ENCODE measurements at places on chromosomes 6 and 20. TPM values are rescaled to one million over a fixed set of nuclear protein-coding genes. Genes with fewer than 3 reads are reported as not detected.

GRCh38 chr6:106002005-106002404, 84.1 kb upstream of the PRDM1 start:
- H3K27ac ChIP-seq: no peak overlapping the region
- no peaks in the 10 kb centered on the region for H3K36me3 ChIP-seq
- H3K27me3 ChIP-seq: peaks cover 78% of the 10 kb centered on the region
- DNase-seq: no peak

The TGM3 gene
- not detected for total RNA-seq

GRCh38 chr6:129432738-129433137, 277.2 kb downstream of the ARHGAP18 start:
- no peak for DNase-seq
- H3K27me3 ChIP-seq: no peaks in the 10 kb centered on the region
- H3K27ac ChIP-seq: no peak overlapping the region
- H3K36me3 ChIP-seq: no peaks in the 10 kb centered on the region
- H3K4me3 ChIP-seq: no peak overlapping the region
- H3K4me1 ChIP-seq: no peaks in the 10 kb centered on the region

- H3K27me3 ChIP-seq: no peaks in the 10 kb centered on the region
- no peak overlapping the region for H3K27ac ChIP-seq
- no peaks in the 10 kb centered on the region for H3K36me3 ChIP-seq
- DNase-seq: no peak
- H3K4me3 ChIP-seq: no peak overlapping the region
- no peaks in the 10 kb centered on the region for H3K4me1 ChIP-seq
These were observed 36.8 kb upstream of the CDKAL1 start for GRCh38 chr6:20497216-20498040.

- no peak overlapping the region for H3K27ac ChIP-seq
- no peaks in the 10 kb centered on the region for H3K4me1 ChIP-seq
- H3K27me3 ChIP-seq: no peaks in the 10 kb centered on the region
- H3K4me3 ChIP-seq: no peak overlapping the region
- H3K36me3 ChIP-seq: no peaks in the 10 kb centered on the region
These were observed 453.8 kb downstream of the RFPL4B start for GRCh38 chr6:112800916-112801315.

DNA sequence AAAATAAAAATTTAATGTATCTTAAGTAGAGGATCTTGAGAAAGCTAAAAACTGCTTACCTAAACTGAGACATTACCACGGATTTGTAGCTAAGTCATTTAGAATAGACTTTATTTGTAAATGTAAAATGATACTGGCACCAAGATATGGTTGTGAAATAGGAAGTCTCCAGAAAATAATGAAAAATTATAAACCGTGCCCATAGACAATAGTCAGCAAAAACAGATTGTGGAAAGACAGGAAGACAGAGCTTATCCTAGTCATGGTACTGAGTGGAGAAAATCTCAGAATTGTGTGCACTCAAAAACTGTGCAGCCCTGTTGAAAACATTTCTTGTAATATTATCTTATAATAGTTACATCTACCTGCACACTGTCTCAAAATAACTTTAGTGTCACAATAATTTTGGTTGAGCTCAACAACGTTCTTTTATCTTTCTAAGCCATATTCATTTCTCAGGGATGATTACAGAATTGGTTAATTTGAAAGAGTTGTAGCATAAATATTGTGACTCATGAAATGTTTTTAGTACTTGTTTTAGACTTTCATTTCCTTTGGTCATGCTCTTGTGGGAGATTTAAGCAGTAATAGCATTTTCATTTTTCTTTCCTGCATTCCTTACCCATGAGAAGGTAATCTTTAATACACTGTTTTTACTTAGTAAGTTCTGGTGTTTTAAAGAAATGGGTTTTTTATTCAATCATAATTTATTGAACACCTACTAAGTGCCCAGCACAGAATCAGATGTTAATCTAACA, 174.5 kb downstream of the SOX4 start:
- no peaks in the 10 kb centered on the region for H3K4me1 ChIP-seq
- no peak for DNase-seq
- peaks cover 8% of the 10 kb centered on the region for H3K27me3 ChIP-seq
- H3K27ac ChIP-seq: no peak overlapping the region

The BMP7 gene
- 0.31 TPM for total RNA-seq

DNA sequence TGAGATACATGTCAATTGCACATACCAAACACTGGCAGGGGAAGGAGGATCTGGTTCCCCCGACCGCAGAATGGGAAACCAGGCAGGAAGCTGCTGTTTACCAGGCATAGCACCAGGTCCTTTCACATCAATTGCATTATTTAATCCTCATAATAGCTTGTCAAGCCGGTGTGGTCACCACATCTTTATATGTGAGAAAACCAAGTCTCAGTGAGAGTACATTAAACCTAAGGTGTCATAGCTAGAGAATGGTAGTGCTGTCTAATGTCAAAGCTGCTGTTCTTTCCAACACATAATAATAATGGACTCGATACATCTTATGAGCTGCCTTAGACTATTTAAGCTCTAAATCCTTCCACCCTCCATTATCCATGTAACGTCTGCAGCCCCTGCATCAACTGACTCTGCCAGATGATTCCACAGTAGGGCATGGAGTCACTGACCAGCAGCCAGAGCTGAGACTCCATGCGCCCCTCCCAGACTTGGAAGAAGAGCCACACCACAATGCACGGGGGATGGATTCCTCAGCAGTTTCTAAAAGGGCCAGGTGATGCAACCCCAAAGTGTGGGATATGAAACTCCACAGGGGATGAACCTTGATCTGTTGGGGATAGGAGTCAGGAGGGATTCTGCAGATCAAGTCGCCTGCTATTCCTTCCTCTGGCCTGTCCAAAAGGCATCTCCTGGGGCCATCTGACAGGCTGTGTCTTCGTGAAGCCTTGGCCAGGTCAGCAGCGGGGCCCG, 71.8 kb downstream of the GPR6 start:
- no peaks in the 10 kb centered on the region for H3K36me3 ChIP-seq
- no peak overlapping the region for H3K4me3 ChIP-seq
- H3K27ac ChIP-seq: no peak overlapping the region
- no peaks in the 10 kb centered on the region for H3K27me3 ChIP-seq
- no peak for DNase-seq
- no peaks in the 10 kb centered on the region for H3K4me1 ChIP-seq

The AGER gene
- total RNA-seq: 48.0 TPM

DNA sequence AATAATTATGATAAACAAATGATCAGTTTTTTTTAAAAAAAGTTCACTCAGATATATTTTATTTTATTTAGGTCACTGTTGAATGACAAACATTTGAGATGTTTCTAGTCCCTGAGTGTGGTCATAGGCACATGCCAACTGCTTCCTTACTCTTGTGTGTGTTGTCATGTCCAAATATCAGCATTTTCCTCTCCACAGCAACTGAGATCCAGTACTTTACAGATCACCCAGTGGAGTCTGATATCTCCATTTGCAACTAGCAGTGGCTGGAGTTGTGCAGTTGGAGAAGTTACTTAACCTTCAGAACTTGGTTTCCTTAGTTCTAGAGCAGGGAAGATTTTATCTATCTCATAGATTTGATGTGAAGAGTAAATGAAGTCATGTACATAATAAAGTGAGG, 101.3 kb downstream of the MYB start:
- H3K4me3 ChIP-seq: no peak overlapping the region
- H3K36me3 ChIP-seq: peaks cover 3% of the 10 kb centered on the region
- no peak overlapping the region for H3K27ac ChIP-seq
- DNase-seq: no peak

DNA sequence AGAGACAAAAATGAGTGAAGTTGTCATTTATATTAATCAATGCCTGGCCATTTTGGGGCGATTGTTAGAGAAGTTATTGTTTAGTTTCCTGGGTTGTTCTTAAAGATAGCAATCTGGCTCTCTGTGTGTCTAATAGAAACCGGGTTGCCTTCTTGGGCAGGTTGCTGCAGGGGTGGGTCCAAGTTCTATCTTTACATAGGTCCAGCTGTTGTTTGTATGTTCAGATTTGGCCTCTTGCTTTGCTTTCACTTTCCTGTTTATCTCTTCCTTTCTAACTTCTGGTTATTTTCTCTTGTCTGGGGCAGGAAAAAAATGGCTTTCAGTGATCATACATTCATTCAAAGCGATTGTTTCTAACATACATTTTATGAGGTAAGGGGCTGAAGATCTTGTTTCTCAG, 128.4 kb upstream of the NOX3 start:
- no peak for DNase-seq
- H3K4me1 ChIP-seq: no peaks in the 10 kb centered on the region
- no peak overlapping the region for H3K4me3 ChIP-seq
- peak overlapping the region; percentile 87 for H3K27ac ChIP-seq

- H3K4me3 ChIP-seq: no peak overlapping the region
- no peak overlapping the region for H3K27ac ChIP-seq
- H3K4me1 ChIP-seq: peaks cover 7% of the 10 kb centered on the region
- peaks cover 3% of the 10 kb centered on the region for H3K36me3 ChIP-seq
These were observed 43.6 kb downstream of the MDGA1 start for GRCh38 chr6:37653933-37654565.

- peak; percentile 62 for DNase-seq
- H3K36me3 ChIP-seq: no peaks in the 10 kb centered on the region
- H3K27me3 ChIP-seq: peaks cover 33% of the 10 kb centered on the region
- peak overlapping the region; percentile 96 for H3K4me3 ChIP-seq
- H3K27ac ChIP-seq: peak overlapping the region; percentile 69
These were observed 818 bp upstream of the MDGA1 start for GRCh38 chr6:37698264-37699137.

DNA sequence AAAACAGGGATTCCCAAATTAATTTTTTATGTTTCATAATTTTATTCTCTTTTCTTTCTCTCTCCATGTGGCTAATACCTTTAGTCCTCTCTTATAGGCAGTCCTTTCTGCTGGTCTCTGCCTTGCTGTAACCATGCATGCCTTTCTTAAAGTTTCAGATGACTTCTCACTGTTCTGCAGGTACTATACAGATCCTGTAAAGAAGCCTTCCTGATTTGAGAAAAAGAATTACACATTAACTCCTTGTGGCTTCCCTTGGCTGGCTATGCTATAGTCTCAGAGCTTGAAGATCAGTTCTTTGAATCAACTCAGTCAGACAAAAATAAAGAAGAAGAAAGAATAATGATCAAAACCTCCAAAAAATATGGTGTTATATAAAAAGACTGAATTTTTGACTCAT, 7.3 kb upstream of the GPR63 start:
- H3K4me1 ChIP-seq: no peaks in the 10 kb centered on the region
- no peak overlapping the region for H3K27ac ChIP-seq
- H3K27me3 ChIP-seq: peaks cover 7% of the 10 kb centered on the region

DNA sequence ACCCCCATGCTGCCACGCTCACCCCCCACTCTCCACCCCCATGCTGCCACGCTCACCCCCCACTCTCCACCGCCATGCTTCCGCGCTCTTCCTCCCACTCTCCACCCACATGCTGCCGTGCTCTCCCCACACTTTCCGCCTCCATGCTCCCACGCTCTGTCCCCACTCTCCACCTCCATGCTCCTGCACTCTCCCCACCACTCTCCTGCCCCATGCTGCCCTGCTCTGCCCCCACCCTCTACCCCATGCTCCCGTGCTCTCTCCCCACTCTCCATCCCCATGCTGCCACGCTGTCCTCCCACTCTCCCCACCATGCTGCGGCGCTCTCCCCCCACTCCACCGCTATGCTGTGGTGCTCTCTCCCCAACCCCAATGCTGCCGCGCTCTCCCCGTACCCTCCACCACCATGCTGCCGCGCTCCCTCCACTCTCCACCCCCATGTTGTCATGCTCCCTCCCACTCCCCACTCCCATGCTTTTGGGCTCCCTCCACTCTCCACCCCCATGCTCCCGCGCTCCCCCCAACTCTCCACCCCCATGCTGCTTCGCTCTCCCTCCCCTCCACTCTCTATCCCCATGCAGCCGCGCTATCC, 46.0 kb upstream of the PDE10A start:
- H3K4me1 ChIP-seq: no peaks in the 10 kb centered on the region
- H3K27ac ChIP-seq: no peak overlapping the region
- H3K27me3 ChIP-seq: no peaks in the 10 kb centered on the region
- DNase-seq: no peak
- no peaks in the 10 kb centered on the region for H3K36me3 ChIP-seq

The C6orf52 gene
- total RNA-seq: 4.4 TPM

The NKAIN2 gene
- total RNA-seq: not detected

- H3K27me3 ChIP-seq: no peaks in the 10 kb centered on the region
- no peaks in the 10 kb centered on the region for H3K4me1 ChIP-seq
- no peak overlapping the region for H3K4me3 ChIP-seq
- no peak overlapping the region for H3K27ac ChIP-seq
- no peak for DNase-seq
These were observed 44.2 kb downstream of the NCOA6 start for GRCh38 chr20:34781220-34781619.

The WFDC2 gene
- 1.8 TPM for total RNA-seq

The COL21A1 gene
- total RNA-seq: not detected

DNA sequence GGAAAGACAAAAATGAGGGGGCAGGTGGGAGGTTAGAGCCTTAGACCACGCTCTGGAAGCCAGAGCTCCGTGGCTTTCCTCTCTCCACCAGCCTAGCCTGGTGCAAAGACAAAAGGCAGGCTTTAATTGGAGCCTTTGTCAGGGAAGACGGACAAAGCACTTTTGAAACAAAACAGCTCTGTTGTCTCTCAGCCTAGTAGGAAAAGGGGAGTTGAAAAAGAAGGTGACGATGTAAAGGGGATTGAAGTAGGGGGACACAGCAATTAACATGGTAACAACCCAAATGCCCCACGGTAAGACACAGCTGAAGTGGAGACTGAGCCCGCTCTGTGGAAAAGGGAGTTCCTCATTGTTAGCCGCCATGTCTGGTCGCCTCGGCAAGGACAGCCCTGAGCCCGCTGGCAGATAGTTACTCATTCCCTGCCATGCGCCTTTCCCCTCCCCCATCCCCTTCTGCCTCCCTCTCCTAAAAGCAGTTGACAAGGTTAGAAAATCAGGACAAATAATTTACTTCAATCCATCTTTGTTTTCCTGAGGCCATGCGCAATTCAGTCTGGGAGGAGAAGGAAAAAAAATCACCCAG, 93.0 kb downstream of the TCP11 start:
- no peak for DNase-seq
- no peak overlapping the region for H3K4me3 ChIP-seq
- no peaks in the 10 kb centered on the region for H3K27me3 ChIP-seq

Data from activated T-cell treated with anti-CD3 and anti-CD28 coated beads, Interleukin-2, amount 50 U/mL, for 72 hours (primary cell).